ENCODE measurements at places on chromosomes 1 and 21.

DNA sequence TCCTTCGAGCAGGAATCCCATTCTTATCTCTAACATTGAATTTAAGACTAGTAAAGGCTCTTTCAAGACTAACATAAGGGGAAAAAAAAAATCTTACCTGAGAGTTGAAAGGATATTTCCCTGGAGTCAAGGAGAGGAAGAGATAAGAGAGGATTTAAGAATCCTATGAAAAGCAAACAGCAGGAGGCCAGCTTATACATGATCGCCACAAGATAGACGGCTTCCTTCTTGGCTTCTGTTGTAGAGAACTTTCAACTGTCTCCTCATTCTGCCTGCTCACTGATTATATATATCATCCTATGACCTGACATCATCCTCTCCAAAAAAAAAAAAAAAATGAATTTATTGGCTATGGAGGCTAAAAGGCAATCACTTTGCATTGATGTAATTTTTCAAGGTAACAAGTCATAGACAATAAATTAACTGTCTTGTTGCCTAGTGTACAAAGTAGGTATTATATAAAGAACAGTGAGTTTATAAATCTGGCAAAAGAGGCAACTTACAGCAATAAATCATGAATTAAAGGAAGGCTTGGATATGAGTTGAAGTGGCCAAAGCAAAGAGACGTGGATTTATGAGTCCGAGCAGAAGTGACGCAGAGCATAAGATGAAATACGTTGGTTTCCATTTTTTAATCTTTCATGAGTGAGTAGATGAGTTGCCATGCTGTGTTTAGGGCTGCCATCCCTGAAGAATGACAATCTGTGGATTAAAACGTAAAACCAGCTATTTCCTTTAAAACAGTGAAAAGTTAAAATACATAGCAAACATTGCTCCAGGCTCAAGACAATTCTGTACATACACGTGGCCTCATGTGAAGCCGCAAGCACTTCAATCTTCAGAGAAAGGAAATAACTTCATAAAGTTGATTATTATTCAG, at the start of gene UTS2:
Gene UTS2 (minus strand): TSS at position 262 of the 880 bp plus-strand sequence. CDS start 62 bp downstream, at position 200.
- DNase-seq: no peak

DNA sequence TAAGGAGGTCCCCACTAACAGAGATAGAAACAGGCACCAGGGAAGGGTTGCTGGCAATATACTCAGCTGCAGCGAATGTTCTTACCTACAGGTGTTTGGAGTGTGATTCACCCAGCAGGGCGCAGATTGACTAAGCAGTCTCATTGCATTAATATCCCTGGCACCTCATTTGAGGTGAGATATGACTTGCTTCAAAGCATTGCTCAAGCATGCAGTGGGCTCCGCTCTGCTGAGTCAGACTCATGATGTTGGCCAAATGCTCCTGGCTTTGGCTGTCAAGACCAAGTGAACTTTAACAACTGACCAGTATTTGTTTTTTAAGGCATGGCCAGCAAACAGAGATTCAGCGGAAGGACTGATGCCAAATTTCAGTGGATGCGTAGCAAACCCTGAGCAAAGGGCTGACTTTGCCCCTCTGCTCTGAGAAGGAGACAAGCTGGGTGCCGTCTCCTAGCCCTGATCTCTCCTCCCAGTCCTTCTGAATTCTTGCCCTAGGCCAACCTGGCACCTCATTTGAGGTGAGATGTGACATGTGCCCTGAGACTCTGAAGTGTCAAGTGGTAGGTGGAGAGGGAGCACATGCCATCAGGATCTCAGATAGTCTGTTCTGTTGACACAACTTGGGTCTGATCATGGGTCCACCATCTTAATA, 187.1 kb upstream of the COA6 start:
- DNase-seq: no peak

- DNase-seq: no peak
Observed at GRCh38 chr21:33374450-33375096, 28.6 kb upstream of the IFNGR2 start.

GRCh38 chr1:155977690-155978324, 540 bp downstream of the ARHGEF2 start:
- DNase-seq: peak; percentile 70

- DNase-seq: peak; percentile 61
Observed at GRCh38 chr1:202349206-202349928, 868 bp downstream of the PPP1R12B start.

DNA sequence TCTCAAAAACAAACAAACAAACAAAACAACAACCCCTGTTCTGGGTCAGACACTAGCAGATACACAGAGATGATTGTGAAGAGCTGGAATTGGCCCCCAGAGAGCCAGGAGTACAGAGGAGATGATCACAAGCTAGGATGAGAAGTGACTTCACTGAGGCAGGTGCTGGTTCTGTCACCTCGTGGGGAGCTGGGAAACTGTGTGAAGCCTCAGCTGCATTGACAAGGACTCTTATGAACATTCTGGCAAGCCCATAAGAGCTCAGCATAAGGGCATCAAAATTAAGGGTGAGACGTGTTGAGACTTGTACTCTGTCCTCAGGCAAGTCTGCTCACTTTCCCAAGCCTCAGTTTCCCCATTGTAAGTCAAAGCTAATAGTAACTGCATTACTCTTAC, 14.7 kb upstream of the PTP4A2 start:
- no peak for DNase-seq

Data from femur (tissue), 1 donor.